ENCODE measurements at places on chromosomes 12 and 14. TPM values are rescaled to one million over a fixed set of nuclear protein-coding genes. Genes with fewer than 3 reads are reported as not detected.

Gene KCNA5
- total RNA-seq, result 0.11 TPM

DNA sequence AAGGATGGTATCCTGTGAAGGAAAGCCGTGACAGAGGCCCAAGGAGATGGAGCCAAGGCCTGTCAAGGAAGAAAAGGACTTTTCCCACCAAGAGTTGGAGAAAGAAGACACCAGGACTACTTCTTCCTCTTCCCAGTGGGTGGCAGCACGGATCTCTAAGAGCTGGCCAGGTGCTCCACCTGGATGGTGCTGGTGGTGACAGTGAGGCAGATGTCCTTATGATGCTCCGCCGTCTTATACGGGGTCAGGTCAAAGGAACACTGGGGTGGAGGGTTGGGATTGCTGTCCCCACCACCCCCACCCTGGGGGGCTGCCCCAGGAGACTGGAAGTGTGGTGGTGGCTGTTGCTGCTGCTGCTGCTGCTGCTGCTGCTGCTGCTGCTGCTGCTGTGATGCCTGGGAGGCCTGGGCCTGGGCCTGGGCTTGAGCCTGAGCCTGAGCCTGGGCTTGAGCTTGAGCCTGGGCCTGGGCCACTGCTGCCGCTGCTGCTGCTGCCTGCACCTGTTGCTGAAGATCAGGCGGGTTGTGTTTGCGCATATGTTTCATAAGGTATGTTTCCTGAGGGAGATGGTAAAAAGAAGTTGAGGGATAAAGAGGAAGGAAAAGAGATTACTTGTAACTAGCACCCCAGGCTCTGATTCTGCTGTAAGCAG lies 4.8 kb upstream of the ING4 start:
- no peak for DNase-seq

Gene SCNN1A
- total RNA-seq, result 85.5 TPM

DNA sequence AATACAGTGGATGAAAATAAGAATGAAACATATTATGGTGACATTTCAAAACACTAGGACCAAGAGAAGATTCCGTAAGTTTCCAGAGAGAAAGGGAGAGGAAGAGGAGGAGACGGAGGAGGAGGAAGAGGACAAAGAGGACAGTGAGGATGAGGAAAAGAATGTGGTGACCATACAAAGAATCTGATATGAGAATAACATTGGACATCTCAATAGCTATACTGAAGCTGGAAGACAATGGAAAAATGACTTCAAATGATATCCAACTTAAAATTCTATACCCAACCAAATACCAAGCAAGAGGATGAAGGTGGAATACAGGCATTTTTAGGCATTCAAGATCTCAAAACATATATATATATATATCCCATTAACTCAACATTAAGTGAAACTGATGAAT lies 173.4 kb downstream of the PAWR start:
- DNase-seq, result no peak

DNA sequence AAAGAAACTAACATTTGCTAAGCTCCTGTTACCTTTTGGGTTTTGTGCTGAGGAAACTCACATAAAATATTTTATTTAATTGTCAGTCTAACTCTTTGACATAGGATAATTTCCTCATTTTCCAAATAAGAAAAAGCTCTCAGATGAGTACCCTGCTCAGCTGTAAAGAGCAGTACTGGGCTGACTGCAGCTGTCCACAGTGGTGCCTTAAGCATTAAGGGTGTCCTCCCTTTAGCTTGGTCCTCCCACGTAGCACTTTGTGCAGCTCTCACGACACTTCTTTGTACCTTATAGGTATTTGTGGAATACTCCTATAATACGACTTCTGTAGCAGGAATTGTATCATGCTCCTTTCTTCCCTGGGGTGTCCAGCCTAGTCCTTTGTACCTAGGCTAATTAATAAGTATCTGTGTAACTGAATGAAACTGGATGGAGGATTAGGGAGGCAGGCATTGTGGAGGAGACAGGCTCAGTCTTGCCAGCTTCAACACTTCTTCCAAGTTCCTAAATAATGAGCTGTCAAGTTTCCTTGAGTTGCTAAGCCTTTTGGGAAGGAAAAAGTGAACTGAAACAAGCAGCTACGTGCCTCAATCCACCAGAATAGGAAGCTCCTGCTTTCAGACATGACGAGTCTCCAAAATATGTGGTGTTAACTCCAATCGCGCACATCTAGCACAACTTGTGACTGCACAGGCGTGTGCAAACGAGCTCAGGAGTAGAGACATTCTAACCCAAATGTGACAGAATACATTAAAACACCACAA lies 123.0 kb downstream of the SLC38A4 start:
- no peak for DNase-seq

Gene TAC3
- 9.7 TPM for total RNA-seq

DNA sequence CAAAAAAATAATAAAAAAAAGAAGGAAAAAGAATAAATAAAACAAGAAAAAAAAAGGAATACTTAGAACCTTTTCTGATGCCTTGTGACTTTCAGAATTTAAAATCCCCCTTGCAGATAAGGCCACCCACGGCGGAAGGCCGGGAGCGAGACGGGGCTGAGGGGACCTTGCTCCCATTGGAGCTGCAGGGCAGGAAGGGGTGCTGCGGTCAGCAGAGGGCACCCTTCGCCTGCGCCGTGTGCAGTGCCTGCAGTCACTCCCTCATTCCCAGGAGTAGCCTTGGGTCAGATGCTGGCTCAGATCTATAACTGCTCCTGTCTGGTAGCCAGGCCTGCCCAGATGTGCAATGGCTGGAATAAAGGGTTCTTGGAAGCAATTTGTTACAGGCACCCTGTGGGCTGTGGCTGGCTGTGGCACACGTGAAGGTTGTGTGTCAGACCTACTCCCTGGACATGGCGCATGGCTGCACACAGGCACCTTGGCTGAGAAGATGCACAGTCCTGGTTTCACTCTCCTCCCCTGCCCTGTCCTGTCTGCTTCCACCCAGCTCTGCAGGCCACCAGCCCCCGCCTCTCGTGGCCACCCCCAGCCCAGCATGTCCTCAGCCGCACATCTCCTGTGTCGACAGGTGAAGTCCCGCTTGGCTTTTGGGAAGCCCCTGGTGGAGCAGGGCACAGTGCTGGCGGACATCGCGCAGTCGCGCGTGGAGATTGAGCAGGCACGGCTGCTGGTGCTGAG lies 13.4 kb upstream of the ALDH2 start:
- peak; percentile 80 for DNase-seq

DNA sequence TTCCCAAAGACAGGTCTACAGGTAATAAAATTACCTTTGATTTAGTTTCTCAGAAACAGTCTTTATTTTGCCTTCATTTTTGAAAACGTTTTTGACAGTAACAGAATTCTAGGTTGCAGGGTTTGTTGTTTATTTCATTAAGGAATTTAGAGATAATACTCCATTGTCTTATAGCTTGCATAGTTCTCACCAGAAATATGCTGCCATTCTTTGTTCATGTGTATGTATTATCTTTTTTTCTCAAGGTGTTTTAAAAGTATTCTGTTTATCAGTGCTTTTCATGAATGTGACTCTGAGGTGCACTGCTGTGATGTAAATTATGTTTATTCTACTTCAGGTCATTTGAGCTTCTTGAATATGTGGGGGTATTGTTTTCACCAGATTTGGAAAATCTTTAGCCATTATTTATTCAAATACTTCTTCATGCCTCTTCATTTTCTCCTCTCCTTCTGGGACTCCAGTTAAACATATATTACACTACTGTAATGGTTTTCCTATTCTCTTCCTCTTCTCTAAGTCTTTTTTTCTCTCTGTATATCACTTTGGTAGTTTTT lies 32.7 kb downstream of the ZNF605 start:
- no peak for DNase-seq

Gene ADAM20
- total RNA-seq, result 0.26 TPM

Gene RNU4-1
- 1,786 TPM for total RNA-seq

- DNase-seq, result no peak
These were observed 294.4 kb downstream of the AKAP6 start for GRCh38 chr14:32623300-32624093.

Gene KITLG
- 7.8 TPM for total RNA-seq

Gene SOS2
- 10.3 TPM for total RNA-seq

Gene OTX2
- total RNA-seq, result 33.9 TPM

DNA sequence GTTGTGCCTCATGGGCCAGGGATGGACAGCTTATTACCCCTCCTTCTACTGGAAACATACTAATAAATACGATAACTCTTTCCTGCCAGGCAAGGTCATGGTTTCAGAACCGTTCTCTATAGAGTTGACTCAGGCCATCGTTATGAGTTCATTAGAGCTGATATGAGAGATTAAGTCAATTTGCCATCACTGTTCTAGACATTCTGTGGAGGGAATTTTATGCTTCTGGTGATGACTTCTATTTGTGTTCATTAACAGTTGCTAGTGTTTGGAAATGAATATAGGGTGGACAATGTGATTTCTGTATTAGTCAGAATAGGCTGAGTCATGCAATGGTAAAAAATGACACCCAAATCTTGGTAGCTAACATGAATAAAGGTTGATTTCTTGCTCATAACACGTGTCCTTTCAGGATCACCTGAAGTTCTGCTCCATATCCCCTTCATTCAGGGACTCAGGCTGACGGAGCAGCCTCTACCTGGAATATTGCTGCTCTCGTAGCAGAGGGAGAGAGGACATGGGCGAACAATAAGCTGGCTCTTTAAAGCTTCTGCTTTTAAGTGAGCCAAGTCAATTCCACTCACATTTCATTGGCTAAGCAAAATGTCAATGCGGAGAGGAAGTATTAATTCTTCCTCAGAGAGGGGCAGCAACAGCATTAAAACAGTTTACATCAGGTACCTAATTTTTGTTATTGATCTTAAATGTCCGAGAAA lies 18.5 kb upstream of the TBPL2 start:
- no peak for DNase-seq

Gene LGMN
- 57.9 TPM for total RNA-seq

Gene SMCO3
- total RNA-seq, result not detected

- no peak for DNase-seq
These were observed 111.4 kb downstream of the DACT1 start for GRCh38 chr14:58749066-58749669.

Gene DYRK2
- total RNA-seq, result 34.9 TPM

Gene LRP6
- 74.0 TPM for total RNA-seq

DNA sequence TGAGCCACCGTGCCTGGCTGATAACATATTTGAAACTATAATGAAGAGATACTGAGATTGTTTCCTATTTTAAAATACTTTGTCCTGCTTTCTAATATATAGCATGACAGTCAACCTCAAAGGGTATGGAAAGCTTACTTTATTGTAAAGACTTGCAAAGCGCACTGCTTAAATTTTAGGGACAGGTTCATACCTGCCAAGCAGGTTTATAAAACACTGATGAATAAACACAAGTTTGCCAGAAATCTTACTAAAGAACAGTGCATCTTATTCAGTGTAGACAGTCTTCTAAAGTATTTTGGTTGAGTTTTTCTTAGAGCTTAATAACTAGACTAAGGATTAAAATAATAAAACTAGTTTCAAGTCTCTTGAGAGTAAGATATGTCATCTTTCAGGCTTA lies 4.8 kb downstream of the C12orf71 start:
- no peak for DNase-seq

DNA sequence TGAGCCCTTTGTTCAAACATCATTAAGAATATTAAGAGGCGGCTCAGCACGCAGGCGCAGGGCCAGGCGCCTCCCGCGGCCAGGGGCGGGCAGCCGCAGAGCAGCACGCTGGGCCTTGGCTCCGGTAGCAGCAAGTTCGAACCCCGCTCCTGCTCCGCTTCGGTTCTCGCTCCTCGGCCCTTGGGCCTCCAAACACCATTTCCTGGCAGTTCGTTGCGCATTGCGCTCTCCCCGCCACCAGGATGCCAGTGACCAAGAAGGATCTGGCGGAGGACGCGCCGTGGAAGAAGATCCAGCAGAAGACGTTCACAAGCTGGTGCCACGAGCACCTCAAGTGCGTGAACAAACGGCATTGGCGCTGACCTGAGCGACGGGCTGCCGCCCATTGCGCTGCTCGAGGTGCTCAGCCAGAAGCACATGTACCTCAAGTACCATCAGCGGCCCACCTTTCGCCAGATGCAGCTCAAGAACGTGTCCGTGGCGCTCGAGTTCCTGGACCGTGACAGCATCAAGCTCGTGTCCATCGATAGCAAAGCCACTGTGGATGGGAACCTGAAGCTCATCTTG lies 6.9 kb upstream of the ACVRL1 start:
- no peak for DNase-seq

Gene PLEKHG7
- not detected for total RNA-seq

Gene CLEC2A
- total RNA-seq, result 3.7 TPM

GRCh38 chr14:22427771-22428231 lies 161.2 kb downstream of the DAD1 start:
- DNase-seq, result no peak

DNA sequence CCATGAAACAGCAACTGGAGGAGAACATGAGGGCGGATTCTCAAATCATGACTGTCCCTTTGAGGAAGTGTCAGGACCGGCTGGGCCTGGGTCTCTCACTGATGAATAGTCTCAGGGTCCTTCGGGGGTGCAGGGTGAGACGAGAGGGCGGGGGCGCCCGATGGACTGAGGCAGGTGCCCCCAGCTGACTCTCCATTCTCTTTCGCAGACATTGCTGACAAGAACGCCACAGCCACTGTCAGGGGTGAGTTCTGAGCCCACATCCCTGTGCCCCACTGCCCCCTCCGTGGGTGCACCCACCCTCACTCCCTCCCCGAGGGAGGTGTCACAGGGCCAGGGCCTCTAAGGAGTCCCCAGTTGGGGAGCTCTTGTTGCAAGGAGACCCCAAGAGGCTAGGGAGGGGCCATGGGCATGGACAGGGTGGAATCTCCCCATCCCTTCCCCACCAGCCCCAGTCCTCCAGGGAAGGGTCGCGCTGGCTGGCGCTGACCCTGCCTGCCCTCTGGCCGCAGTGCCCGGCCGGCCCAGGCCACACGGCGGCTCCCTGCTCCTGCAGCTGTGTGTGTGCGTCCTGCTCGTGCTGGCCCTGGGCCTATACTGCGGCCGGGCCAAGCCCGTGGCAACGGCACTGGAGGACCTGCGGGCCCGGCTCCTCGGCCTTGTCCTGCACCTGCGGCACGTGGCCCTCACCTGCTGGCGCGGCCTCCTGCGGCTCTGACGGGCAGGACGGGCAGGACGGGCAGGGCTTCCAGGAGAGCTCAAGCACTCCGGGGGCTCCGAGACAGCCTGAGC lies 8.7 kb downstream of the C14orf180 start:
- DNase-seq, result no peak

GRCh38 chr12:83158613-83159207 lies 472.0 kb downstream of the TMTC2 start:
- DNase-seq, result no peak

Gene TMEM233
- 0.09 TPM for total RNA-seq

Gene CCDC60
- total RNA-seq, result 0.78 TPM

Gene TRHDE
- total RNA-seq, result 5.0 TPM

DNA sequence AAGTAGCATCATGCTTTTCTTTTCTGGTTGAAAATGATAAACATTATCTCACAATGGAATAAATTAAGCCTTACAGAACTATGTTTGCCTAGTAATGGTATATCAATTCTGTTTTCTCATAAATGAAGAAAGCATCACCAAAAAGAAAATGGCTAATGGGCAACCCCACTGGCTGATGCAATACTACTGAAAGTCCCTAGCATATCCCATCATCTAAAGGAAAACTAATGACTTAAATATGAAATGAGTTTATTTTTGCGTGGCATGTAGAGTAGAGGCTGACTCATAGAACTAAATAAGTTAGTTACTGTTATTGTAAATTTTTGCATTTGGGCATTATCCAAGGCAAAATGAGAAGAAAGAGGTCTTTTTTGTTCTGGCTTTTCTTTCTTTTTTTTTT lies 1156.3 kb upstream of the SEL1L start:
- no peak for DNase-seq

Gene CPNE8
- total RNA-seq, result 7.4 TPM
